ENCODE measurements at places on chromosomes 16 and 17. TPM values are rescaled to one million over a fixed set of nuclear protein-coding genes. Genes with fewer than 3 reads are reported as not detected.

The MYH2 gene
- total RNA-seq, result not detected

The CPD gene
- total RNA-seq, result 8.2 TPM

The KRTAP17-1 gene
- not detected for total RNA-seq

The KCTD19 gene
- total RNA-seq, result not detected

The CCL14 gene
- total RNA-seq, result not detected

All from activated B cell treated with CpG ODN at 0.5 μM for 24 hours (primary cell).